Bronchial epithelial cell (primary cell): ENCODE measurements at places on chromosomes 12 and 14. TPM values are rescaled to one million over a fixed set of nuclear protein-coding genes. Genes with fewer than 3 reads are reported as not detected.

Gene TUBA1A
- total RNA-seq, result 8.2 and 17.3 TPM in 2 replicates

Gene AKAP3
- 0.53 and 2.0 TPM in 2 replicates for total RNA-seq

Gene PLCZ1
- not detected in 2 replicates for total RNA-seq

Gene SAMD4A
- total RNA-seq, result 12.9 and 13.4 TPM in 2 replicates

Gene FNTB
- 6.8 and 7.2 TPM in 2 replicates for total RNA-seq

Gene EFS
- 2.4 and 5.4 TPM in 2 replicates for total RNA-seq

Gene ALX1
- 0.26 and 0.38 TPM in 2 replicates for total RNA-seq

Gene SERPINA6
- total RNA-seq, result not detected in 2 replicates

Gene PRR4
- total RNA-seq, result 0.53 TPM in 1 of 2 replicates, not detected in the other

Gene DDIT3
- total RNA-seq, result 213 and 231 TPM in 2 replicates

GRCh38 chr12:55720894-55721444 lies 776 bp downstream of the RDH5 start:
- peak; percentile 80 for DNase-seq

DNA sequence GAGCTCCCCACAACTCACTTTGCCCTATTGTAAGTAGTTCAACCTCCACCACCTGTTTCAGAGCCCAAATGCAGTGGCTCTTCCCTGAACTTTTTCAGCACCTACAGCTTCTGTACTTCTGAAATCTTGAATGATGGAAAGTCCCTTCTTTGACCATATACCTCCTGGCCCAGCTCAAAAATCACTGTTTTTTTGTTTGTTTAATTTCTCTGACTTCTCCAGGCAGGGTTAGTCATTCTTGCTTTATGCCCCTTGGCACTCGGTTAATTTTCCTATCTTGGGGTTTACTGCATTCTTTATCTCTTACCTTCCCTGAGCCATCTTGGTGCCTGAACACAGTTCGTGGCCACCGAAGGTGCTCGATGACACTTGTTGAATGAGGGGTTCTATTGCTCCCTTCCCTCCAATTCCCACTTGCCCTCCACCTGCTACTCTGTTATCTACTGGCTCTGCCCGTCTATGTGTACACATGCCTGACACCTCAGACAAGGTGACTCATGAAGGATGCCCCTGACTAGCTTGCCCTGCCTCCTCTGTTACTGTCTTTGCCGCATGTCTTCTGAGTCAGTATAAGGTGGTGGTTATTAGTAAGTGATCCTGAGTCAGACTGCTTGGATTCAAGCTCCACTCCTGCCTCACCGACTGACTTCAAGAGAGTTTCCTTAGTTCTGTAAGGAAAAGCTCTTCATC lies 4.4 kb downstream of the AMHR2 start:
- peak; percentile 100 for DNase-seq

GRCh38 chr14:71005076-71005475 lies 97.8 kb downstream of the PCNX1 start:
- DNase-seq, result no peak

DNA sequence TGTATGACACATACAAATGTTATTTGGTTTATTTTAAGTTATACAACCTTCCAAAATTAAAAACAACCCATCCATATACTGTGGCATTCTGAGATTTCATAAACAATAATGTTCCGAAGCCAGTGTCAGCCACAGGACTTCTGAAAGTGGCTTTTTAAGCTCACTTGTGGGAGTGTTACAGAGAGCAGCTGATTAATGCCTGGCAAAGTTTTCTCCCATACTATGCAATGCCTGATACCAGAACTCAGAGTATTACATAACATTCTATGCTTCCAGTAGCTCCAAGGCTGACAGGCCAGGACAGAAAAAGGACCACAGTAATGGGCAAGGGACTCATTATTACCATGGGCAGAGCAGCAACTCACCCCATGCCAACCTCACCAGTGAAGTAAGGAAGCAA lies 29.3 kb downstream of the NELL2 start:
- no peak for DNase-seq

- DNase-seq, result no peak
These were observed 123.4 kb downstream of the DICER1 start for GRCh38 chr14:95033682-95034632.

DNA sequence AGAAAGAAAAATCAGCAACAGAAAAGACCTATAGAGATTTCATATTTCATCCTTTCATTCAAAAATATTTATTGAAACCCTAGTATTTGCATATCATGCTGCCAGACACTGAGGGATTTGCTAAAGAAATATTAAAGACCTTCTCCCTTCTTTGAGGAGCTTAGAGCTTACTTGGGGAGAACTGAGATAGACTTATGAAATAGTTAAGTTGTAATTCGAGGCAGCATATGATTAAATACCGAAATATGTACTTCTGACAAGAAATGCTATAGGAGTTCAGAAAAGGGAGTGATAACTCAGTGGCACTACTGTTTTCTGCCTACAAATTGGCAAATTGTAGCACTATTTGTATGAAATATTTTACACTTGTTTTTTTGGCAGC lies 59.1 kb downstream of the PLXNC1 start:
- DNase-seq, result peak; percentile 48

DNA sequence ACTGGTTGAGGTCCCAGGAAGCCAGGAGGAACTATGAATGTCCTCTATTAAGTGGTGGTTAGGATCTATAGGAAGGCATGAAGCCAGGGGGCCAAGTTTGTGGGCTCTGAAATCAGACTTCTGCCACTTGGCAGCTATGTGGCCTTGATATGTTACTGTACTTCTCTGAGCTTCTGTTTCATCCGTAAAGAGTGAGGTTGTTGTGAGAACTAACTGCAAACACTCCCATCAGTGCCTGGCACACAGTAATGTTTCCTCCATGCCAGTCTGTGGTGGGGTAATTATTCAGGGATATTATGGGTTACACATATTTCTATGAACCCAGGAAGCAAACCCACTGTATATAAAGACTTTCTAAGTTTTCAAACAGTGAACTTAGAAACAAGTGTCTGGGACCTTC lies 57.4 kb downstream of the PLXNC1 start:
- no peak for DNase-seq

GRCh38 chr14:58954901-58955861 lies 233.3 kb upstream of the DAAM1 start:
- no peak for DNase-seq

DNA sequence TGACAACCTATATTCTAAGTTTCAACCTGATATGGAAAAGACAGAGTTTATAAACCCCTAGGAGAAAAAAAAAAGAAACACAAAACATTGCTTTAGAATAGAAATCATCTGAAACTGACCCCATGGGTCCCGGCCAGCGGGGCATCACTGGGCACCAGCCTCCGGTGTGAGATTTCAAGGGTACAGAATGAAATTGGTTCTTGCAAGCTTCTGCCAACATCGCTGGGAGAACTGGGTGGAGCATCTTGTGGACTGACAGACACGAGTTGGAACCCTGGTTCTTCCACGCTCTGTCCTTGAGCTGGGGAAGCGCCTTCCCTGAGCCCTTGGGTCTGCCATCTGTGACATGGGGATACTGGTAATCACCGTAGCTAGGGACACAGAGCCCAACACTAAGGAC lies 173.6 kb downstream of the PHETA1 start:
- no peak for DNase-seq

- peak; percentile 75 for DNase-seq
These were observed 165.4 kb upstream of the CPNE8 start for GRCh38 chr12:39070775-39071174.

GRCh38 chr12:92365836-92366235 lies 220.2 kb upstream of the BTG1 start:
- DNase-seq, result no peak

DNA sequence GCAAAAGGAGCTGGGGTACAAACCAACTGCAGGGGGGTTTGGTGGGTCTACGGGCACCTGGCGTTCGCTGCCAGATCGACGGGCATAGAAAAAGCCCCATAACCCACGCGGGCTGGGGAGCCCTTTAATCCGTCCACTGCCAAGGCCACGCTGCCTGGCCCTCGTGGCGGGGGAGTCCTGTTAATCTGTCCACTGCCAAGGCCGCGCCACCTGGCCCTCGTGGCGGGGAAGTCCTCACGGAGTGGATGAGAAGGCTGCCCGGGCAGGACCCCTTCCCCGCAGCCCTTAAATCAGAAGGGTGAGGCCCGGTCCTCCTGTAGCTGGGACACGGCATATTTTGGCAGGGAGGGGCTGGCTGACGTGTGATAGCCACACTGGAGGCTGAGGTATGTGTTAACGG lies 86.1 kb downstream of the NOC4L start:
- no peak for DNase-seq

- DNase-seq, result no peak
These were observed 15.4 kb upstream of the DYRK2 start for GRCh38 chr12:67633024-67633610.

DNA sequence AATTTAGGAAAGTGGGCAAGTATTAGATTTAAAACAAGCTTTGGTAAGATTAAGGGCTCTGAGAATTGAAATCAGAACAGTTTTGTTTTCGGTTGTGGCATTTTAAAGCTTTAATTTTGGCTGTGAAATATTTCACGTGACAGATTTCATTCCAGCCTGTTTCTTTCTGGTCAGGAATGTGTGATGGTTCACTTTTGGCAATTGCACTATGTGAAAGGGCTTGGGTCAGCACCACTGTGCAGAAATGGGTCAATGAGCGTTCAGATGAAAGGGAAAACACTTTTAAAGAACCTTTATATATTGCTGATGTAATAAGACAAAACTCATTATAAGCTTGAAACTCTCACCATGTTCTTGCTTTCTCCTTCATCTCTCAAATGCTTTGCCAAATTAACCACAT lies 17.1 kb downstream of the NUBPL start:
- no peak for DNase-seq

DNA sequence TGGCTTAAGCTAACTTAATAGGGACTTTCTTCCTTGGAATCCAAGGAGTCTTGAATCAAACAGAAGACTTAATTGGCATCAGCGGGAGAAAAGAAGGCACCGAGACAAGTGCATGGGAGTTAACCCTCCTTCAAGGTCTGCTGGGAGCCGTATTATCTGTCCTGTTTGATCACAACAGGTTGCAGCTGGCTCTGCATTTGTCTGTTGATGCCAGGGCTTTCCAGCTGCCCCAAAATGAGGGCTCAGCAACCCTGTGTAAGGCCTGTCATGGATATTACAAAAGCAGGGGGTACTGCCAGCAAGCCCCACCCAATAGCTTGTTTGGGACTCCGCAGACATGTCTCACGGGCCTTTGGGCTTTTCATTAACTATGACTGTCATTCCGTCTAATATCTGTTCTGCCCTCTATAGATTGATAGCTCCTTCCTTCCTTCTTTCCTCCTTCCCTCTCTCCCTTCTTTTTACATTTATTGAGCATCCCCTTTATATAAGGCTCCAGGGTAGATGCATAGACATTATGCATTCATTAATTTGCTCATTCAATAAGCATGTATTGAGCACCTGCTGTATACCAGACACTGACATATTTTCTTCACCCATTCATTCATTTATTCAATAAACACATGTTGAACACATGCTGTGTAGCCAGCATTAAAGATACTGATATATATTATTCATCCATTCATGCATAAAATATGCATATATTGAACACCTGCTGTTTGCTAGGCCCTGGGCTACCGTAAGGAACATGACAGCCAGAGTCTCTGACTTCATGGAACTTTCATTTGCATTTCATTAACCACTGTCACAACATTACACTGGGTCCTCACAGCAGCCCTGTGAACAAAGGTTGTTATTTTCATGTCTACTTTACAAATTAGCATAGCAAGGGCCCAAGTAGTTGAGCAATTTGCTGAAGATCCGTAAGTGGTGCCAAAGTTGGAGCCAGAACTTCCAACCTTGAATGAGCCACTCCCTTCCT lies 56.2 kb downstream of the SVOP start:
- no peak for DNase-seq

DNA sequence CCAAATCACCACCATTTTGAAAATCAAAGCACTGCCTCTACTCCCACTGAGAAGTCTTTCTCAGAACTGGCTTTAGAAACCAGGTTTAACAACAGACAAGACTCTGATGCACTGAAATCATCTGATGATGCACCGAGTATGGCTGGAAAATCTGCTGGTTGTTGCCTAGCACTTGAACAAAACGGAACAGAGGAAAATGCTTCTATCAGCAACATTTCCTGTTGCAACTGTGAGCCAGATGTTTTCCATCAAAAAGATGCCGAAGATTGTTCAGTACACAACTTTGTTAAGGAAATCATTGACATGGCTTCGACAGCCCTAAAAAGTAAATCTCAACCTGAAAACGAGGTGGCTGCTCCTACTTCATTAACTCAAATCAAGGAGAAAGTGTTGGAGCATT lies 115.0 kb upstream of the NPAS3 start:
- no peak for DNase-seq

DNA sequence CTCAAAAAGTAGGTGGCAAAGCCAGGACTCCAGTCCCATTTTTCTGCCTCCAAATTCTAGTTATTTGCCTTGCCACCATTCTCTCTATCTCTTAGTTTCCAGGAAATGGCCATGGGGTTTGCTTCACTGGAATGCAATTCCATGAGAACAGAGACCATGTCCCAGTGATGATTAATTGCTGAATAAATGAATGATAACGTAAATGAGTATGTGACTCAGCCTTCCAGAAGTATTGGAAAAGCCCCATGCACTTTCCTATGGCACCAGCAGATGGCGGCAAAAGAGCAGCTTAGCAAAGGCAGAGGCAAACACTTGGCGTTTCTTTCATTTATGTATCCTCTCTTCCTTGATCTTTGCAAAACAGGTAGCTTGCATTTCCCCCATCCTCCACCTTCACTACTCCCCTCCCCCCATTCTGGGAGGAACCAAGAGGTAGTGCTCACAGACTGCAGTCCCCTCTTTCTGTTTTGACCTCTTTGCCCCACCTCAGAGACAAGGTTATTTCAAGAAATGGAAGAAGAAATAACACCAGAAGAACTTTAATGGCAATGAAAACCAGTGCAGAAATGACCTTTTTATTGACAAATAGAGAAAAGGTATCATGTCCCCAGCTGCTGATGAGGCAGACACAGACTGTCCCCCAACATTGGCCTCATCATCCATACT lies 21.3 kb downstream of the TBX3 start:
- peak; percentile 88 for DNase-seq

DNA sequence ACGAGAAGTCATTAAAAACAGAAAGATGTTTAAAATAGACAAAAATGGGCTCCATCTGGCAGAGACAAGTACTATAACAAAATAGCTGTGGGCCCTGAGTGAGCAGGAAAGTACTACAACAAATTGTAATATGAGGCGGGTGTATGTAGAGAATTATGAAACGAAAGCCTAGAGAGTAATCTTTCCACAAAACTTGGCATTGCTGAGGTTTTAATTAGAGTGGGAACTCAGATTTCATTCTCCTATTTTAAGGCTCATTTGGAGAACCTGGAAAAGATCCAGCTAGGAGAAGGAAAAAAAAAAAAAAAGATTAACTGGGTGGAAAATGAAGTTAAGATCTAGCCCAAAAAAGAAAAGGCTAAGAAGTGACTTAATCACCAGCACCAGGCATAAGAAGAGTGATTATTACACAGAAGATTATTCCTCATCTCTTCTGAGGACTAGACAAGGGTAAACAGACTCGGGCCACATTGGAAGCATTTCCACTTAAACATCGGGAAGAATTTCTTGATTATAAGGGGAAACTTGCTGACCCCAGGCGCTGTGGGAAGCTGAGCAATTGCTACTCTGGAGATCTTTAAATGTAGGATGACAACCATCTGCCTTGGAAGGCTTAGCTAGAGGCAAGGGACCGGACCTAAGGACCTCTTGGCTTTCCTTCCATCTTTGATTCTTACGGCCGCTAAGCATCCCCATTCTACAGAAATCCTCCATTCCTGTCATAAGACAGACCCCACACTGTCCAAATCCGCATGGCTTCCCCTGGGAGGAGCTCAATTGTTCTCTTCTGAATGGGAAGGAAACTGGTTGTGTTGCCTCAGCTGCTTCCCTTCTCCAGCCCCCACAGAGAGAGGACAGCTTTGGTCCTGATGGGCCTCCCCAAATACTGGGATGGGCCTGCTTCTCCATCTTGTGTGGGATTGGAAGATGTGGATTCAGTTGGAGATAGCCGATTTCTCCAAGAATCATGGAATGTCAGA lies 40.6 kb downstream of the IGF1 start:
- DNase-seq, result no peak
